Activated CD8-positive, alpha-beta T cell treated with anti-CD3 and anti-CD28 coated beads for 36 hours (primary cell): ENCODE measurements at places on chromosomes 3 and 15. TPM values are rescaled to one million over a fixed set of nuclear protein-coding genes. Genes with fewer than 3 reads are reported as not detected.
A peak's percentile ranks its signal among the peaks of the same experiment; 100 is the strongest.

GRCh38 chr3:87733671-87734367 lies 325.0 kb downstream of the CGGBP1 start:
- no peak for DNase-seq

- DNase-seq: peak; percentile 49
Measured at GRCh38 chr15:67433495-67434099, 87.3 kb upstream of the C15orf61 start.

GRCh38 chr15:99170476-99171065 lies 65.7 kb downstream of the SYNM start:
- no peak for DNase-seq

DNA sequence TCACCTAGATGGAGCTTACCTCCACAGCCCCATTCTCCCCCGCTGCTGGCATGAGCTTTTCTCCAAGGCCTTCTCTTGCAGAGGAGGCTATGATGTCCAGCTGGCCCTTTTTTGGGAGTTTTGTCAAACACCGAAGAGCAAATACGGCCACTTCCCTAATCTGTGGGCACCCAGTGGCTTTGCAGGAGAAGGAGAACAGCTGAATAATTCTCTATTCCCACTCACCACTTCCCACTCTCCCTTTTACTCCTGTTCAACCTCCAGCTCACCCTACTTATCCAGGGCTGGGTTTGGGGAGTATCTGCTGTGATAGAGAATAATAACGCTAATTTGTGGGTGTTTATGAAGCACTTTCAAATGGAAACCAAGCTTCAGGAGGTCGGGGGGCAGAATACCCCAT lies 93.0 kb downstream of the AAGAB start:
- no peak for DNase-seq

CFAP44 gene
- 3.6 TPM for total RNA-seq
